Hepatocyte (in vitro differentiated cells): ENCODE measurements at places on chromosomes 6 and 20. TPM values are rescaled to one million over a fixed set of nuclear protein-coding genes. Genes with fewer than 3 reads are reported as not detected.
A peak's percentile ranks its signal among the peaks of the same experiment; 100 is the strongest.

Gene FGD2
- total RNA-seq = 2.5 and 4.6 TPM in 2 replicates

Gene TCP11
- total RNA-seq = not detected in 2 replicates

Gene ARID1B
- total RNA-seq = 60.2 and 67.0 TPM in 2 replicates

Gene TBC1D22B
- total RNA-seq = 8.2 and 9.0 TPM in 2 replicates

Gene CLPSL1
- total RNA-seq = not detected in 2 replicates

Gene VEGFA
- total RNA-seq = 165 and 179 TPM in 2 replicates

Gene TNFAIP3
- total RNA-seq = 61.9 and 73.4 TPM in 2 replicates

Gene NOX3
- total RNA-seq = not detected in 2 replicates

Gene SDC4
- total RNA-seq = 191 and 194 TPM in 2 replicates

Gene BANF2
- total RNA-seq = not detected in 2 replicates

Gene INSM1
- total RNA-seq = 0.92 and 1.7 TPM in 2 replicates

Gene GGTLC1
- not detected in 2 replicates for total RNA-seq

GRCh38 chr6:11848852-11849731 is 70.5 kb upstream of the ADTRP start:
- DNase-seq = no peak

GRCh38 chr6:79742030-79742429 is 110.9 kb downstream of the SH3BGRL2 start:
- DNase-seq = no peak

GRCh38 chr6:154125421-154125820 is 86.4 kb downstream of the OPRM1 start:
- DNase-seq = no peak

DNA sequence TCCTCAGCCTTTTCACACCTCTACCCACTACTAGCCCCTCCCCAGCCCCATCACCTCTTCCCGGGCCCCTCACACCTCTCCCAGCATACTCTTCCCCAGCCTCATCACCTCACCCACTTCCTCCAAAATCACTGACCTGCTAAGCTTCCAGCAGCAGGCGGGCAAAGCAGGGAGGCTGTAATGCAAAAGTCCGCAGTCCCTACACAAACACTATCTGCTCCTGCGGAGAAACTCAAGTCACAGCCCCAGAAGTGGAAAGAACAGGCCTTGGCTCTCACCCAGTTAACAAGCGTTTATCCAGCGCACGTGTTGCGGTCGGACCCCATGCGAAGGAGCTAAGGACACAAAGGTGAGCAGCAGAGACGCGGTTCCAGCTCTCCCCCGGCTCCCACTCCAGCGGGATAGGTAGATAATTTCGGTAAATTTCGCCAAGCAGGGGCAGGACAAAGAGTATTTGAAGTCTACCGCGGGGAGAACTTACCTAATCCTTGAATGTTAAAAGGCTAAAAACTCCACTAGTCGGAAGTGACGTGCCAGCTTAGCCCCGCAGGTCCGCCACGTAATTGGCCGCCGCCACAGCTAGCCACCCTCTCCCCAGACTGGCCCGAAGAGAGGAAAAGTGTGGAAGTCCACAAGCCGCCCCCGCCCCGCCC is 728 bp upstream of the TRIM39 start:
- DNase-seq = peak; percentile 64

DNA sequence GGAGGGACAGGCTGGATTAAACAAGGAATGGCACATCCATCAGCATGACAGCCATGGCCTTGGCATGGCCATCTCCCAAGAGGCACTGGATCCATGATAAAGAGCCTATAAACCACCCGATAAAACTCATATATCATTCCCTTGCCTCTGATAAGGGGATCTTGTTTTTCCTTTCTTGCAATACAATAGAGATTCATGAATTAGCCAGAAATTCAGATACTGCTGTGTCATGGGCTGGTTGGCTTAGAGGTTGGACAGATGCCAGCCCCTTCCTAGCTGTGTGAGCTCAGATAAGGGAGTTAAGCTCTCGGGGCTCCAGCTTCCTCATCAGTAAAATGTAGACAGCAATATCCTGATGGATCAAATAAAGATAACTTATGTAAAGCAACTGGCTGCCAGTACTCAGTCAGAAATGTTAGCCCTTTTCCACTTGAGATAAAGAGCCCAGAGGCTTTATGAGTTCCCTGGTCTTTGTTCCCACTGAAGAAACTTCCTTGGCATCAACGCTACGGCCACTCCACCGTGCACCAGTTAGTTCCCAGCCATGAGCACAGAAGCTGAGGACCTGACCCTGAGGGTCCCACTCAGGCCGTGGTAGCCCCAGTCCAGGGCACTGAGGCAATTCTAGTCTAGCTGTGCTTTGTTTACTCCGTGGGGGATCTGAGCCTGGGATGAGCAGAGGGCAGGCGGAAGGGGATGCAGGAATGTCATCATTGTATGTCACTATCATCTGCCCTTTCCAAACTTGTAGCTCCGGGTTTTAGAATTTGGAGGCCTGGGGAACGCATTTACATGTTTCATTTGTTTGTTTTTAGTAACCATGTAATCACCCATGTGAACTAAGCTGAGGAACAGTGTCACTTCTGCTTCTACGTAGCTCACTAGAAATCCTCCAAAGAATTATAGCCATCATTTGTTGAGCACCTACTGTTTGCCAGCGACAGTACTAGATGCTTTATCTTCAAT is 67.2 kb upstream of the TBC1D7 start:
- peak; percentile 58 for DNase-seq

DNA sequence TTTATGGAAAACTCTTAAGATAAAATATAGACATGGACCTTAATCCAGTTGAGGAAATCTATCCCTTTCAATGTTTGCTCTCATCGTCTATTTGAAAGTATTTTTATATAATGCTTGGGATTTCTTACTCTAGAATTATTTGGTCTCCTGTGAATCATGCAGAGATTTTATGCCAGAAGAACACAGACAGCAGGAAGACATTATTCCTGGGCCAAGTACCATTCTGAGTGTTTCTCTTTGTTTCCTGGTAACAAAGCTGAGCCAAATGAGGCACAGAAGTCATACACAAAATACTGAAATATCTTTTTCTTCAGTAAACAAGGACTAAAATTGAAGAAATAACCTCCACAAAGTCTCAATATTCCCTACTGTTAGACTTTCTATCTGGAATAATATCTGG is 538.2 kb upstream of the EYS start:
- DNase-seq = no peak

- no peak for DNase-seq
Observed at GRCh38 chr6:131914234-131914633, 36.9 kb downstream of the CCN2 start.

- DNase-seq = peak; percentile 12
Observed at GRCh38 chr6:105675715-105676397, 273.0 kb upstream of the PREP start.

DNA sequence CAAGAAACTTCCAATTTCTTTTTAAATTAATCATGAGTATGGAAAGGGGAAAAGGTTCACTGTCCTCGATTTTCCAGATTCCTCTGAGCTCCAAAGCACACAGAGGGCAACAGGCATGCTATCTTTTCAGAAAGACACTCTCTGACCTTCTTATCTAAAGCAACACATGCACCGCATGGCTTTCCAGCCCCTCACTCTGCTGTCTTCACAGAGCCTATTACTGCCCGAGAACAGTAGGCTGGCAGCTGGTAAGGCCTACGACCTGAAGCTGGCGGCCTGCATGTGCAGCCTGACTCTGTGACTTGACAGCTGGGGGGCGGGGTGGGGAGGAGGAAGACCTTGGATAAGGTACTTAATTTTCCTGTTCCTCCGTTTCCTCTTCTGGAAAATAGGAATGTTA is 86.3 kb downstream of the ELOVL4 start:
- DNase-seq = no peak

DNA sequence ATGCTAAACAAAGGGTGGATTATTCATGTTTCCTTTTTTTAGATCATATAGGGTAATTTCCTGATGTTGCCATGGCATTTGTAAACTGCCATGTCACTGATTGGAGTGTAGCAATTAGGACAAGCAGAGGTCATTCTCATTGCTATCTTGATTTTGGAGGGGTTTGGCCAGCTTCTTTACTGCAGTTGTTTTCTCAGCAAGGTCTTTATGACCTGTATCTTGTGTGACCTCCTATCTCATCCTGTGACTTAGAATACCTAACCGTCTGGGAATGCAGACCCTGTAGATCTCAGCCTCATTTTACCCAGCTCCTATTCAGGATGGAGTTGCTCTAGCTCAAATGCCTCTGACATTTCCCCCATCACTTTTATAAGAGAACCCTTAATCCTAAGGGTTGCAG is 53.6 kb downstream of the CDS2 start:
- DNase-seq = no peak

GRCh38 chr6:108550256-108550655 is 10.5 kb upstream of the FOXO3 start:
- no peak for DNase-seq

DNA sequence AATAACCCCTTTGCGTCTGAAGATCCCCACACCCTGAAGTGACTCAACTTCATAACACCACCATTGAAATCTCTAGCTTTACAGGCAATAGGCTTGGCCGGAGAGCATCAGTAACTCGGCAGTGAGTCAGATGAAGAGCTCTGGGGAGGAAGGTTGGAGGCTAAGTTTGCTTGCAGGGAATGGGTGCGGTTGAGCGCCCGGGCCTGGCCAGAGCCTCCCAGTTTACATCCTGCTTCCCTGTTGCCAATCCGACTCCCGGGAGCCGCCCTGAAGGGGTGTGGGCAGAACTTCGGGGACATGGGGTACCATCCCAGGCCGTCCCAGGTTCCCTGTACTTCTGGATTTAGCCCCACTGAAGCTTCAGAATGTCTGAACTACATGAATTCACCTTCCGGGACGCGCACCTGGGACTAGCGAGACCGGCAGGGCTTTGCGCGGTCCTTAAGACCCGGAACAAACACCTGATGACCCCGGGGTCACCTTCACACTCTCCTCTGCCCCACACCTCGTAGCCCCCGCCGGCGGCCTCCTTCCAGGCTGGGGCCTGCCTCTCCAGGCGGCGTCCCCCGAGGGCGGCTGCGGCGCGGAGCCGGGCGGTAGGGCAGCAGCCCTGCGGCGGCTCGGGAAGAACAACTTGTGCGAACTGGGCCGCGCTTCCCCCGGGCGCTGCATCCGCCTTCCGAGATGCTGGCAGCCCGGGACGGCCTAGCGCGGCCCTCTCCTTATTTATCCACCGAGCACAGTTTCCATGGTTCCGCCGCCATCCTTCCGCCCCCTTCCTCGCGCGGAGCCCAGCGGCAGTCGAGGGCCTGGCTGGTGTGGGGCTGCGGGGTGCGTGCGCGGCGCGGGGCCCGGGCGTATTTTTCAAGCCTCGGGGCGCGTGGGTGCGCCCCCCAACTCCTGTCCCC is 56.6 kb upstream of the RREB1 start:
- DNase-seq = peak; percentile 82

- DNase-seq = no peak
Observed at GRCh38 chr6:56677559-56677958, 34.9 kb upstream of the DST start.
